ENCODE measurements at places on chromosomes 11 and 22. TPM values are rescaled to one million over a fixed set of nuclear protein-coding genes. Genes with fewer than 3 reads are reported as not detected.

DNA sequence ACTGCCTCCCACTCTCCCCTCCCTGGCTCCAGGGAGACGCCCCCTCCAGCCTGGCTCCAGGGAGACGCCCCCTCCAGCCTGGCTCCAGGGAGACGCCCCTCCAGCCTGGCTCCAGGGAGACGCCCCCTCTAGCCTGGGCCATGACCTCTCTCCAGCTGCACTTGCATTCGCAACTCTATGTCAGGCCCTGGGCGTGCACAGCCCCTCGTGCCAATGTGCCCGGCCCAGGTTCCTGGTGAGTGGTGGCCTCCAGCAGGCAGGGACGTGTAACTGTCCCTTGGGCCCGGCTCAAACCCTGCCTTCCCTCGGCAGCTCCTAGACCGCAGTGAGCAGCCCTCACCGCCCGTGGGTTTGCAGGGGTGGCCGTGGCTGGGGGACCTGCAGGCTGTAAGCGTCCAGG, 6.9 kb downstream of the MUC6 start:
- no peak for ATAC-seq

DNA sequence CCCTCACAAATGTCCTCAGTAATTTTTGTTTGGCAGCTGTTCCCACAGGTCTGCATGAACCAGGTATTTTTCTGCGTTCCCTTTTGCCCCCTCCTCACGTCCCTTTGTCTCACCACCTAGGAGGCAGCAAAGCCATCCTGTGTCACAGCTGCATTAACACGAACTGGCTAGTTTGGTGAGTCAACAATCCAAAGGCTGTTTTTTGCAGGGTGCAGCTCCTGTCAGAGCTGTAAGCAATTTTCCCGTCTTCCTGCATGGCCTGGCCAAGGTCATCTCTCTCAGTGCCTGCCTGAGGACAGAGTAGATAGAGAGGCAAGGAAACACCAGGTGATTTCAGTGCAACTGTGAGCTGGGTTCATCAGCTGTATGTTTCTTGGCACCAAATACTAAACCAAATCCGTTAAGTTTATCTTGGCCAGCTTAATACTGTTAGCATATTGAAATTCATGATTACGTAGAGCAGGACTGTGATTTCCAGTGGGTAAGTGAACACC, 20.6 kb upstream of the VSIG10L2 start:
- no peak for ATAC-seq

GRCh38 chr11:33690290-33691065, 10.1 kb downstream of the C11orf91 start:
- peak; percentile 85 for ATAC-seq

GRCh38 chr11:117256573-117256972, 24.1 kb downstream of the RNF214 start:
- peak; percentile 51 for ATAC-seq

GRCh38 chr11:112345706-112346105, 85.0 kb upstream of the PLET1 start:
- no peak for ATAC-seq

GRCh38 chr11:35976434-35976833, 32.6 kb downstream of the LDLRAD3 start:
- ATAC-seq, result no peak

GRCh38 chr11:68146704-68147474, 25.7 kb upstream of the CHKA start:
- ATAC-seq, result no peak

GRCh38 chr11:396948-397548, 3.0 kb downstream of the PKP3 start:
- ATAC-seq, result peak; percentile 64

DNA sequence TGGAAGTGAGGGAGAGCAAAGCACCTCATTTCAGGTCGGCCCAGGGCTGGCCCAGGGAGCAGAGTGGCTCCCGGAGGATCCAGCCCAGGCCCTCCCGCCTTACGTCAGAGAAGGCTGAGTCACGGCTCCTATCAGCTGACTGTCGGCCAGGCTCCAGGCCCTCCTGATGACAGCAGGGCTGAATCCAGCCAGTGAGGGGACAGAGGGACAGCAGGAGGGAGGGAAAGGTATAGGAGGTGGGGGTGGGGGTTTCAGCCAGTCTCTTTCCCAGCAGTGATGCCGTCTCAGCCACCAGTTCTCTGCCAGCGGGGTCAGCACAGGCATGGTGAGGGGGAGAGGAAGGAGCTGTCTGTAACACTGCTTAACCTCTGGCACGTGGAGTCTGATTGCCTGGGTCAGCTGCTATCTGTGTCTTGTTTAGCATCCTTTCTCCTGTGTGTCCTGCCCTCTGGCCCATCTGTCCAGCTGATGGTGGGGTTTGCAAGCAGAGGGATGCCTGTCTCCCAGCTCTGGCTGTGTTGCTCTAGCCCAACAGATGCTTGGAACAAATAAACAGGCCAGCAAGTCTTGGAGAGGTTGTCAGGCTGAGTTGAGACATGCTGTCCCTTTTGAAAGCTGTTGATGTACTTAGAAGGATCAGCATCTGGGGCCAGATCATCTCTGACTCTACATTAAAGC, 74.0 kb downstream of the ADAMTS15 start:
- no peak for ATAC-seq

- no peak for ATAC-seq
These were observed 68.3 kb upstream of the POU2AF2 start for GRCh38 chr11:111177037-111177871.

DNA sequence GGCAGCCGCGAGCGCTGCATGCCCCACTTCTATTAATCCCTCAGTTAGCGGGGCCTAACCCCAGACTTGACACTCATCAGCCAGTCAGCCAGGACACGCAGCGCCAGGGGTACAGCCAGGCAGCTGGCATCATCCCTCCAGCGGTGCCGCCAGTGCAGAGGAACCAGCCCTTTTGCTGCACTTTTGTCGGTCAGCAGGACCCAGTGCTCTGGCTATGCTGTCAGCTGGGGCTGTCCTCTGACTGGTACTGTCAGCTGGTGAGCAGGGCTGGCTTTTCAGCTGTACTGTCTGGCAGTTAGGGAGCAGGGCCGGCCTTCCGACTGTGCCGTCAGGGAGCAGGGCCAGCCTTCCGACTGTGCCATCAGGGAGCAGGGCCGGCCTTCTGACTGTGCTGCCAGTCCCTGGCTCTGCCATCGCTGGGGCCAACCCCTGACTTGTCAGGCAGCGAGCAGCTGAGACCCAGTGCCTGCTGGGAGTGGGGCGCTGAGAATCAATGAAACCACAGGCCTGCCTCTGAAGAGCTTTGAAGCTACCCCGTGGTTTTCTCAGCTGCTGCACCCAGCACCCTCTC, 115.4 kb downstream of the KIAA1671 start:
- ATAC-seq, result peak; percentile 72

DNA sequence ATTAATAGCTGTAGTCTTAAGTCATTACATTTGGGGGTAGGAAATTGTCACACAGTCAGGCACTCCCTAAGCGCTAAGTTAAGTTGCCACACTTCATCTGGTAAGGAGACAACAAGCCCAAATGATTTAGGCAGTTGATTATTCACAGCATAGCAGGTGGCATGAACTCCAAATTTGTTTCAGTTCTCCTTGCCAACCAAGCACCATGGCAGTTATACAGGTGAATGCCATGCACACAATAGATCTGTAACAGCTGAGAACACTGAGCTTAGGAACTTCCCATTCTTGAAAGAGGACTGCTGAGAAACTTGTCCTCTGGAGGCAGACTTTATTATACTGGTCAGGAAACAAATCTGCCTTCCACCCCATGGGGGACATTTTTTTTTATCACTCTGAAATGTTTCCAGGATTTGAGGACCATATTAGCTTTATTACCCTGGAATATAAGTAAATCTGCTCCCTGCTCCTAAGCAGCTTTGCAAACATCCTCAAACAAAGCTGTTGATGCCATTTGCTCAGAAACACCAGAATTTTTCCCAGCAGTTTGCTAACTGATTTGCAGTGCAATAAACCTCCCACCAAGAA, 5.1 kb upstream of the INTS4 start:
- no peak for ATAC-seq

DNA sequence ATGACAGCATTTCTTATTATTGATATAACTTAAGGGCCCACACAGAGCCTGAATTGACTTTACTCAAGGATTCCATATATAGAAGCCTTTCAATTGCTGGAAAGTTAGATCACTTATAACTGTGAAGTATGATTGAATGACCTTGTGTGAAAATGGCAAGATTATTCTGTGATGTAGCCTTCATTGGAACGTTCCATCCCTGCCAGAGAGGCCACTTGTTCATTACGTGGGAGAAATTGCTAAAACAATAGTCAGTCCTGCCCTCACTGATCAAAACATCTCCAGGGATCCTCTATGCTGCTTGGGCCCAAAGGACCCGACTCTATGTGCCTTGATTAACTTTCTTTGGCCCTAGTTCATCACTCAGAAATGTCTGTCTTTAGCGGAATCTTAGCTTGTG, 159.5 kb upstream of the BLID start:
- no peak for ATAC-seq

GRCh38 chr22:19904174-19904856, 37.3 kb upstream of the COMT start:
- ATAC-seq, result no peak

The CLMP gene
- 0.66 TPM for total RNA-seq

The CFAP300 gene
- not detected for total RNA-seq

The NCF4 gene
- 60.1 TPM for total RNA-seq

The SGSM1 gene
- total RNA-seq, result 0.52 TPM

The OR2AT4 gene
- total RNA-seq, result not detected

The TNNI2 gene
- not detected for total RNA-seq

The SYT13 gene
- total RNA-seq, result not detected

The RHOD gene
- total RNA-seq, result 0.22 TPM
